ENCODE measurements at places on chromosomes 6 and 20.

GRCh38 chr6:144920391-144920961 lies 635.3 kb downstream of the UTRN start:
- no peak for DNase-seq

DNA sequence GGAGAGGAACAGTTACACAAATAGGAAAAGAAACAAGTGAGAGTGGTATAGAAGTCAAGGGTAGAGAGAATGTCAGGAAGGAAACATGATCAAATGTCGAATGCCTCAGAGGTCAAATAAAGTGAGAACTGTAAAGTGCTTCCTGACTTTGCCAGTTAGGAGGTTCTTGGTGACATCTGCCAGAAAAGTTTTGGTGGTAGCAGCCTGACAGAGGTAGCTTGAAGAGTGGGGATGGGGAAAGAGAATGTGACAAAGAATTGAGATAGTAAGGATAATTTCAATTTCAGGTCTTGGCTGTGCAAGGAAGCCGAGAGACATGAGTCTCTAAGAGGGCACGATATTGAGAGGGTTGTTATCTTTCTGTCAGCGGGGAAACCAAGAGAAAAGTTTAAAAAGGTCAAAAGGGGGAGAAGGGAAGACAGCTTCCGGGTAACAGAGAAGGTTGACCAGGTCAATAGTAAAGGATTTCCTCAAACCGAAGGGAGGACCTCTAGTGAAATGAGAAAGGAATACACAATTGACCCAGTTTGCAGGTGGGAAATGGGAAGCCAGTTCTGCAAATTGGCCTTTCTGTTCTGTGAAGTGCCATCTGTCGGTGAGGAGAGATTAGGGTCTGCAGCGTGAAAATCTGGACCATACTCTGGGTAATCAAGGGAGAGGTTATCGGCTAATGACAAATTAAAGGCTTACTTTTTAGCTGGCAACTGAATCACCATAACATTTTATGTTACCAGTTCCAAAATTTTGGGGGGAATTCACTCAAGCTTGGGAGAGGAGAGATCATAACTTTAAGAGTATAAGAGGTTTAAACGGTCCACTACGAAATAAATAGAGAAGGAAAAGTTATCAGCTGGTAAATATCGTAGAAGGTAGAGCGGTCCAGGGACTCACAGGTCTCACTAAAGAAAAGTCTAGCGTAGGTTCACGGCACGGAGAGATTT lies 973 bp upstream of the BRD2 start:
- no peak for DNase-seq

- no peak for DNase-seq
Observed at GRCh38 chr6:21078497-21078896, 515.1 kb upstream of the SOX4 start.

GRCh38 chr20:19231359-19232035 lies 19.1 kb downstream of the SLC24A3 start:
- DNase-seq = no peak

DNA sequence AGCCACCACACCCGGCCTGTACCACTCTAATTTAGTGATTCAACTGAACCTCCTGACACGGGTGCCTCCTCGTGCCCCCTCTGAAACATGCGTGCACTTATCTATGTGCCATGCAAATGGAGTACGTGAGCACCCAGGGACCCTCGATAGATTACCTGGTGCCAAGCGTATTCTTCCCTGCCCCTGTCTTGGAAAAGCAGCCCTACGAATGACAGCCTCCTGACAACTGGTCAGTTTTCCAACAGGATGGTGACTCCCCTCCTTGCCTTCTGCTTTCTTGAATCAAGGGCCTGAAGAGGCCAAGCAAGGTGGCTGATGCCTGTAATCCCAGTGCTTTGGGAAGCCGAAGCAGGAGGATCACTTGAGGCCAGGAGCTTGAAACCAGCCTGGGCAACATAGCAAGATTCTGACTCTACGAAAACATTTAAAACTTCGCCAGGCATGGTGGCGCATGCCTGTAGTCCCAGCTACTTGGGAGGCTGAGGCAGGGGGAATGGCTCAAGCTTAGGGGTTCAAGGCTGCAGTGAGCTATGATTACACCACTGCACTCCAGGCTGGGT lies 25.4 kb upstream of the SYNJ2 start:
- no peak for DNase-seq

GRCh38 chr20:61957961-61958715 lies 107.5 kb downstream of the TAF4 start:
- DNase-seq = peak; percentile 20

GRCh38 chr6:46677314-46677654 lies 10.4 kb upstream of the TDRD6 start:
- DNase-seq = no peak

DNA sequence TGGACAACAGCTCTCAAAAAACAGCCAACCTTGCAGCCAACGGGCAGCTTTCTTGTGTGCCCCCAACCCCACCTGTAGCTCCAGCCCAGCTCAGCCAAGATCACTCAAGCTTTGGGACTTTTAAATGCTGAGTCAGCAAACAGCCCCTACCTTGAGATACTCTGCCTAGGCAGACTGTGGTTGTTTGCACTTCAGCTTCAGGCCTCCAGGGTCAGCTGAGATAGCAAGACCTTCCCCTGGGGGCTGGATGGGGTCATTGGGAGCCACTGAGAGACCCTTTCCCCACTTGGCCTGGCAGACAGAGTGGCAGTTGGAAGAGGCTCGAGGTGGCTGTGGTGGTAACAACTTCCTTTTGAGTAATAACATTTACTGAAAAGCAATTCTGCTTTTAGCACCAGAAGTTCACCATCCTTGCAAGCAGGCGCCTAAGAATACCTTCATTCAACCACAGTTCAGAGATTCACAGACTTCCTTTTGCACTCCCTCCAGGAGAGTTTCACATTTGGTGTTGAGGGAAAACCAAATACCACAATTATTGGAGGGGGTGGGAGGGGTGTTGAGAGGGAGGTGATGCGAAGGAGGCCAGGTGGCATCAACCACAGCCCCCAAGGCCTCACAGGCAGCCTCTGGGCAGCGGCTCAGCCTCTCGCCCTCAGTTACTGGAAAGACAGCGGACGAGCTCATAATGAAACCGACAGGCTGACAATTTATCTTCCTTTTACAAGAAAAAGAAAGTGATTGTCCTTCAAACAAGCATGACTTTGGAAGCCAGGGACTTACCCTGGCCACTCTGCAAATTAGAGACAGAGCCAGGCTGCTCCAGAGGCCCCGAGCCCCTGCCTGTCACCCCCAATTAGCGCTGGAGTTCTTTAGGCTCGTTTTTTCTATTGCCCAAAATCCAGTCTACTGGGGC lies 148.1 kb downstream of the CEBPB start:
- peak; percentile 40 for DNase-seq

GRCh38 chr6:34514593-34515472 lies 41.3 kb downstream of the SPDEF start:
- no peak for DNase-seq

DNA sequence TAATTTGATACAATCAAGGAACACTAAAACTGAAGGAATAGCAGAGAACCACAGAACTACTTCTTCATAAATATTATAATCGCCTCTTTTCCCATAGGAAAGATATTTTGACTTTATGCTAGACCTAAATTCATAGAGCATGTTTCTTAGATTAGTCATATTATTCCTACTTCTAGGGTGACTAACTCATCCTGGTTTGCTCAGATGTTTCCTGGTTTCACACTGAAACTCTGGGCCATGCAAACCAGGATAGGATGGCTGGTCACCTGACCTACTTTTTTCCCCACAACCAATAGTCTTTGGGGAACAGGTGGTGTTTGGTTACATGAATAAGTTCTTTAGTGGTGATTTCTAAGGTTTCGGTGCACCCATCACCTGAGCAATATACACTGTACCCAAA lies 42.8 kb downstream of the MMS22L start:
- DNase-seq = no peak

DNA sequence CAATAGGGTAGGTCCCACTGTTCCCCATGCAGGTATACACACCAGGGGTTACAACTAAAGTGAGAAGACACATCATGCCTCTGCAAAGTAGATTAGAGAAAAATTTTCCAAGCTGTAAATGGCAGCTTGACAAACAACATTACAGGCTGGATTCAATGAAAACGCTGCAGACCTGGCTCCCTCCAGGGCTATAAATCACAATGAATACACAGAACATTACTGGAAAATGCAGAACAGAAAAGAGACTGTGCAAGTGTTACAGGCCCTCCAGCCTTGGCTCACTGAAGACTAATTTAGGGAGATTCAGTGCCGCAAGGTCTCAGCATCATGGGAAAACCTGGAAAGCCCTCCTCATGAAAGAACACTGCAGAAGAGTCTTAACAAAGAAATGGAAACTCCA lies 207.8 kb downstream of the KHDC1L start:
- DNase-seq = no peak

DNA sequence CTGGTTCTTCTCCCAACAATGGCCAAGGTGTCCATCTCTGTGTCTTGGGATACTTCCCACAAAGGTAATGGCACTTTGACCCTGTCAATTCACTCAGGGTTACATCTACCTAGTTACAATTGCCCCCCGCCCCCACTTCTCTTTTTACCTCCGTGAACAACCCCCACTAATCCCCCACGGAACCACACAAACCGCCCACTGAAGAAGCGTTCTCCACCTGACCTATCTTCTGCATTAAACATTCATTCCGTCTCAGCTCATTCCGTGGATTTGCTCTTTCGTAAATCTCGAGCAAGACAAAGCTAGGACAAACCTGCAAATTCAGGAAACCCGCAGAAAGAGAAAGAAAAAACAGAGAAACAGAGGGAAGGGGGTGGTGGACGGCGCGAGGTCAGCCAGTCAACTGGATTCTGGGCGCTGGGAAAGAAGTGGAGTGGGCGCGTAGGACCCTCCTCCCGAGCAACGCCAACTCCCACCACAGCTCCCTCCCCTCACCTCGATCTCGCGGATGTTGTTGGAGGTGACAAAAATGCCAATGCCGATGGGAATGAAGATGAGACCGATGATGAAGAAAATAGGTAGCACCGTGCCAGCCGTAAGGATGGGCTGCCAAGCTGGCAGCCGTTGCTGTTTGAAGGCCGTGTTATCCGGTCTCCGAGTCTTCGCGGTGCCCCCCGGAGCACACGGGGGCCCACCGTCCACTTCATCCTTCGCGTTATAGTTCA lies 523 bp downstream of the TMEM30A start:
- no peak for DNase-seq

- no peak for DNase-seq
Observed at GRCh38 chr20:43542161-43542560, 16.7 kb upstream of the SGK2 start.

GRCh38 chr6:50722829-50723554 lies 9.7 kb downstream of the TFAP2D start:
- DNase-seq = no peak

DNA sequence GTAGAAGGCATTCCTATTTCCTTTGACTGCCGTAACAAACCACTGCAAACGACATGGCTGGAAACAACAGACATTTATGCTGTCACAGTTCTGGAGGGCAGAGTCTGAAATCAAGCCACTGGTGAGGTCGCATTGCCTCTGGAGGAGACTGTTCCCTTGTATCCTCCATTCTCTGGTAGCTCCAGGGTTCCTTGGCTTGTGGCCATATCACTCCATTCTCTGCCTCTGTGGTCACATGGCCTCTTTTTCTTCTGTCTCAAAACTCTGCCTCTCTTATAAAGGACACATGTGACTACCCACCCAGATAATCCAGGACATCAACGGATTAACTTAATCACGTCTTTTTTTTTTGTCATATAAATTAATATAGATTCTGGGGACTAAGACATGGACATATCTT lies 84.4 kb downstream of the LYRM2 start:
- no peak for DNase-seq

GRCh38 chr6:71252960-71253359 lies 35.7 kb upstream of the OGFRL1 start:
- no peak for DNase-seq

DNA sequence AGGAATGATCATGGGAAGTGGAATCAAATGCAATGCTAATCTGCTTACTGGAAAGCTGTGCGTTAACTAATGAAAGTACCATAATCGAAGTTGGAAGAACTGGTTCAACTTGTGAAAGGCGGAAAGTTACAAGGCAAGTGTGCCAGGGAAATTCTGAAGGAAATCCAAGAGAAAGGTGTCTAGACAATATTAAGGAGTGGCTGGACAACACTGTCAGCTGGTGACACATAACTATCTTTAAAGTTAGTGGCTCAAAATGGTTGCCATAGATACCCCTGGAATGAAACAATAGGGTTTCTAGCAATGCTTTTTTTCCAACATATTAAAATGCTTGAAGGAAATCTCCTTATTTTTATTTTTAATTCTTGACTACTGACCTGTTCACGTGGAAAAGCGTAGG lies 90.4 kb downstream of the BMP2 start:
- no peak for DNase-seq

DNA sequence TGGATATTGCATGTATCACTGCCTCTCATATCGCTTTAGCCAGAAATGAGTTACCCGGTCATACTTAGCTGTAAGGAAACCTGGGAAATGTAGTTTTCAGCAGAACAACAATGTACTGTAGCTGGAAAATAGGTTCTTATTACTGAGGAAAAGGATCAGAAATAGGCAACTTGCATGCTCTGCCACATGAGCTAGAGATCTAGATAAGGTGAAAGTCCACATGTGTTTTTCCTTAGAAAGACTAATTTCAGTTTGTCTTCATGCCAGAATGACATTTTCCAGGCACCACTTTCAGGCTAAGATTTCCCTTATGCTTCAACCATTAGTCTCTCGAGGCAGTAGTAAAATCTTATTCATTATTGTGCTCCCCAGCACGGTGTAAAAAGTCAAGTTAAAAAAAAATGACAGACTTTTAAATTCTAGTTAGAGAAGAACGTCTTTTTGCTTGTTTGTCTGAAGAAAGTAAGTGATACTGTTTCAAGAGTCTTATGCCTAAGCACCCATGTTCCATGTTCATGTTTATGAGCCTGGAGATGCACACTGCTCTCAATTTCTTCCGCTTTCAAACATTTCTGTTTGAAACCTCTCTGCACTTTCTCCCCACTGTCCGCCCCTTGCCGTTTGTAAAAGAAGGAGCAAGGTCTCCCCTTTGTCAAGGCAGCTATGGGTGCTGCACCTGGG lies 67.6 kb downstream of the ZNF831 start:
- no peak for DNase-seq

Data from stimulated activated CD4-positive, alpha-beta T cell treated with anti-CD3 and anti-CD28 coated beads, Interleukin-12 subunit alpha, Interleukin-12 subunit beta, amount 100 ng/mL, for 24 hours (primary cell).